ENCODE measurements at places on chromosomes 16 and 17.

- no peak for DNase-seq
These were observed 10.7 kb upstream of the HSD17B2 start for GRCh38 chr16:82024316-82024715.

- no peak for DNase-seq
These were observed 32.6 kb upstream of the PIRT start for GRCh38 chr17:10870336-10871050.

- DNase-seq, result no peak
These were observed 323.1 kb downstream of the FOXL1 start for GRCh38 chr16:86901483-86901882.

GRCh38 chr17:1744551-1745512 is 2.2 kb downstream of the SERPINF2 start:
- no peak for DNase-seq

GRCh38 chr17:46949291-46950174 is 26.6 kb downstream of the GOSR2 start:
- no peak for DNase-seq

- no peak for DNase-seq
These were observed 407.3 kb downstream of the XYLT1 start for GRCh38 chr16:17063201-17064139.

DNA sequence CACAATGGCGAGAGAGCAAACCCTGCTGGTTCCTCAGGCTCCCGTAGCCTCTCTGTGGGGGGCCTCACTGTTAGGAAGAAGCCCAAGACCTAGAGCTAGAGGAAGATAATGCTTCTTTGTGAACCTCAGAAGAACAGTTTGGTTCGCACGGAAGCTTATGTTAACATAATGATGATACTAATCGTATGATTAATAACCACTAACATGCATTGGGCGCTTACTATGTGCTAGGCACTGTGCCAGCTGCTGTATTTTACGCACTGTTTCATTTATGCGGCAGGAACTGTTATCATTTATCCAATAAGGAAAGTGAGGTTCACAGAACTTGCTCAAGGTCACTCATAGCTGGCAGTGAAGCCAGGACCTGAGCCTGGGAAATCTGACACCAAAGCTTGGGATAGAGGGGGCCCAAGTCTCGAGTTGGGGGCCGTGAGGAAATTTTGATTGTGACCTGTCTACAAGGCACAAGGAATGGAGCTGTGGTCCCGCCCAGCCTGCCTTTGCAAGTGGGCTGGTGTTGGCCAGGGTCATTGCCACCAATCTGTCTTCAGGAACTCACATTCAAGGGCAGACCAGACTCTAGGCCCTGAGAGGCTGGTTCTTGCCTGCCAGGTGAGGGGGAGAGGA is 6.8 kb downstream of the PRCD start:
- DNase-seq, result no peak

DNA sequence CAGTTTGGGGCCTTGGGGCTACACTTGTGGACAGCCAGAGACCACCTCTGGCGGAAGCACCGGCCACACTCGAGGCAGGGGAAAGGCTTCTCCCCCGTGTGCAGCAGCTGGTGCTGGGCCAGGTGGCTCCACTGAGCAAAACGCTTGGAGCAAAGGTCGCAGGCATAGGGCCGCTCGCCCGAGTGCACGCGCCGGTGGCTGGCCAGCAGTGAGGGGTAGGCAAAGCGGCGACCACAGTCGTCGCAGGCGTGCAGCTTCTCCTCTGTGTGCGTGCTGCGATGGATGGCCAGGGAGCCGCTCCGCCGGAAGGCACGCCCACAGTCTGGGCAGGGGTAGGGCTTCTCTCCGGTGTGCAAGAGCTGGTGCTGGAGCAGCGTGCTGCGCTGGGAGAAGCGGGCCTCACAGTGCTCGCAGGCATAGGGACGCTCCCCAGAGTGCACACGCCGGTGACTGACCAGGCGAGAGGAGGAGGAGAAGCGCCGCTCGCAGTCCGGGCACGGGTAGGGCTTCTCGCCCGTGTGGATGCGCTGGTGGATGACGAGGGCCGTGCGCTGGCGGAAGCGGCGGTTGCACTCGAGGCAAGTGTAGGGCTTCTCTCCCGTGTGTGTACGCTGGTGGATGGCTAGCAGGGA is 5.8 kb downstream of the ZNF689 start:
- DNase-seq, result no peak

DNA sequence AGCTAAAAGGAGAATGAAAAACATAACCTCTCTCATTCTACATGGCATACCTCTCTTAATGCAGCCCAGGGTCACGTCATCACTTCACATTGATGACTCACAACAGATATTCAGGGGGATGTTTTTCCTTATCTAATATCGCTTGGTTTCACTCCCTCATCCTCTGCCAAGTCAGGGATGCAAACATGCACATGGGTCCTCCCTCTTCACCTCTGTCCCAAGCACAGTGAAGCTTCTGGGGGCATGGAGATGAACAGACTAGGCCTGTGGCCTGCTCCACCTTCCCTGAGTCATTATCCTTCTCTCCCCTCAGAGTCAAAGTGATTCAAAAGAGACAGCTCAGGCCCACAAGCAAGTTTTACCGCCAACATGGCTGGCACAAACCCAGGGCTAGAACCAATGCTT is 2.3 kb upstream of the MT2A start:
- no peak for DNase-seq

DNA sequence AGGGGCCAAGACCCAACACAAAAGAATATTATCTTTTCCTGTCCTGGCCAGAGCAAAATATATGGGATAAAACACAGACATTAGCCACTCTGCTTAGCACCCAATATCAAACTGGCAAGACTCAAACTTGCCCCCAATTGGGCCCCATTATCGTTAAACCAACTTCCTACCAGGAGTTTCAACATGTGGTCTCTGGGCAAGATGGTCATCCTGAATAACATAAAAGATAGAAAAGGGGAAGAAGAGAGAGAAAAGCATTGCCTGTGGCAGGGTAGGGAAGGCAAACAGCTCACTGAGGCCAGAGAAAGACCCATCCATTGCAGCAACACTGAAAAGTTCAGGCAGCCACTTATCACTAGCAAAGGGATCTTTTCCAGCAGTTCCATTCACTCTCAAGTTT is 502.1 kb downstream of the KIF2B start:
- no peak for DNase-seq

GRCh38 chr16:87435372-87436224 is 43.5 kb downstream of the MAP1LC3B start:
- DNase-seq, result no peak

GRCh38 chr17:55168958-55169687 is 95.6 kb upstream of the HLF start:
- DNase-seq, result no peak

- DNase-seq, result no peak
These were observed 30.5 kb upstream of the NXPH3 start for GRCh38 chr17:49545007-49545660.

DNA sequence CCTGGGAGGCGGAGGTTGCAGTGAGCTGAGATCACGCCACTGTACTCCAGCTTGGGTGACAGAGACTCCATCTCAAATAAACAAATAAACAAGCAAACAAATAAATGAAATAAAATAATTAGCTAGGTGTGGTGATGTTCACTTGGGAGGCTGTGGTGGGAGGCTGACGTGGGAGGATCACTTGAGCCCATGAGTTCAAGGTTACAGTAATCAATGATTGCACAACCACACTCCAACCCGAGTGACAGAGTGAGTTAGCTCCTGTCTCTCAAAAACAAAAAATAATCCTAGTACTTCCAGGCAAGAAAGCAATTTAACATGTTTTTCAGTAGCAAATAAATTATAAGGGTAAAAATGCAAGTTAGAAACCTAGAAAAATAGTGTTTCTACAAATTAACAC is 26.4 kb downstream of the CFDP1 start:
- DNase-seq, result no peak

GRCh38 chr17:50584116-50584515 is 23.6 kb downstream of the CACNA1G start:
- no peak for DNase-seq

- no peak for DNase-seq
These were observed 54.9 kb upstream of the TANC2 start for GRCh38 chr17:62911114-62911513.

- DNase-seq, result no peak
These were observed 387.1 kb upstream of the TNRC6C start for GRCh38 chr17:77571155-77571981.

- no peak for DNase-seq
These were observed 347.5 kb upstream of the ASIC2 start for GRCh38 chr17:33640629-33641028.

GRCh38 chr17:2564877-2565276 is 28.6 kb upstream of the PAFAH1B1 start:
- no peak for DNase-seq

DNA sequence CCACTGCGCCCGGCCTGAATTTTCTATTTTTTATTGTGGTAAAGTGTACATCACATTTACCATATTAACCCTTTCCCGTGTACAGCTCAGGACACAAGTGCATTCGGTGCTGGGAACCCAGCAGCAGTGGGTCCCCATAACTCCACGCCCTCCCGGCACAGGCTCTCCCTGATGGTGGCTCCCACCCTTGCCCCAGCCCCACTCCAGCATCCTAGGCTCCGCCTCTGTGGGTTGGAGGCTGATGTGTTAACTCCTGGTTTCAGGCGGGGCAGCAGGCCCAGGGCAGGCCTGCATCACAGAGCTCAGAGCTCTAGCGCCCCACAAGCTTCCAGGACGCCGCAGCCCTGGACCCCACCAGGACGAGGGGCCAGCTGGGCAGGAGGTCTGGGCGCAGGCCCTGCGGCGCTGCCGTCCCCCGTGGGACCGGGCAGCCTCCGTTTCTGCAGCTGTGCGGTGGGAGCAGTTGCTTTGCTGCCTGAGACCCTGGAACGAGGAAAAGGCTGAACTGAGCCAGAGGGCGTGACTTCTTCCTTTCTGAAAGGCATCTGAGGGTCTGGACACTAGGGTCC is 19.6 kb downstream of the ZFPM1 start:
- DNase-seq, result no peak

DNA sequence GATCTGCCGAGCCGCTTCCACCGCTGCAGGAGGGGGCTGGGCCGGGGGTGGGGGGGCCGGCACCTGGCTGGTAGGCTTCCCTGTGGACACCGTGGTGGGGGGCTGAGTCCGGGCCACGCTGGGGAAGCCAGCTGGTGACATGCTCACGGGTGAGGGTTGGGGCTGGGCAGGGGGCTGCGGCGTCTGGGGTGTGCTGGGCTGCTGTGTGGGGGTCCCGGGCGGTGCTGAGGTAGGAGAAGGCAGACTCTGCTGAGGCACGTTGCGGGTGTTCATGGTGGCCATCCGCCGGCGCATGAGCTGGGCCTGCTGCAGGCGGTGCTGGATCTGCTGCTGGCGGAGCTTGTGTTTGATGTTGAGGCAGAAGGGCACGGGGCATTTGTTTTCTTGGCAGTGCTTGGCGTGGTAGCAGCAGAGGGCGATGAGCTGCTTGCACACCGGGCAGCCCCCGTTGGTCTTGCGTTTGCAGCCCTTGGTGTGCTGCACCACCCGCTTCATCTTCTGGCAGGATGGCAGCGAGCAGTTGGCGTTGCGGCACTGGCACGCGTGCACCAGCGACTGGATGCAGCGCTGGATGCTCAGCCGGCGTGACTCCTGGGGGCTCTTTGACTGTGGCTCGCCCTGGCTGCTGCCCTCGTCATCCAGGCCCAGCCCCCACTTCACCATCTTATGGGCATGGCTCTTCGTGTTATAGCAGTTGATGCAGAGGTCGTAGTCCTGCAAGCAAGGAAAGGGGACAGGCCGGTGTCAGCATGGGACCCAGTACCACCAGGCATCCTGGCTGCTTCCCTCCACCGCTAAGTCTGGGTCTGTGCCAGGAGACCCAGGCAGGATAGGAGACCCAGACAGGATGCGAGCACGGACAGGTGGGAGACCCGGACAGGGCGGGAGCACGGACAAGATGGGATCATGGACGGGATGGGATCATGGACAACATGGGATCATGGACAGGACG is 12.1 kb upstream of the TRAP1 start:
- no peak for DNase-seq

DNA sequence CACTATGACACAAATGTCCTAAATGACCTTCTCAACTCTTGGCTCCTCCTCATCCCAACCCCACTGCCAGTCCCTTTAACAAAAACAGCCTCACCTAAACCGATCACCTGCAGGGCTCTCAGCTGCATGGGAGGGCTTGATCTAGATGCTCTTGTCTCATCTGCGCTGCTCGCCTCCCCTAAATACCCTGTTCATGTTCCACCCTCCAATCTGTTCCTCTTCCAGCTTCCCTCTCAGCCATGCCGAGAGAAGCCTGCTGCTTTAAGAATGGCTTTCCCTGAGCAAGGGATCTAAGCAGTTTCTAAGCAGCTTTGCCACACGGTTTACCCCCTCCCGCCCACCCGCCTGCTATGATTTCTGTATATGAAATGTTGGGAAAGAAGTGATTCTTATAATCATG is 23.7 kb downstream of the PIPOX start:
- no peak for DNase-seq

DNA sequence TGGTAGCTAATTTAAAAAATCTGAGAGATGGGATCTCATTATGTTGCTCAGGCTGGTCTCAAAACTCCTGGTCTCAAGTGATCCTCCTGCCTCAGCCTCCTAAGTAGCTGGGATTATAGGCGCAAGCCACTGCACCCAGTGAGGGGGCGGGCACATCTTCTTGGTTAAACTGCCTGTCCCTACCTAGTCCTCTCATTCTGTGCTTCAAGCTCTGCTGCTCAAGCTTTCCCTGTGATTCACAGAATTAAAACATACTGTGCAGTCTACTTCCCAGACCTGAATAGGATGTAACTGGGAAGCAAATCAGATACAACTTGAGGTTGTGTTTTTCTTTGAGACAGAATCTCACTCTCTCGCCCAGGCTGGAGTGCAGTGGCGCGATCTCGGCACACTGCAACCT is 2.3 kb downstream of the MRPL38 start:
- no peak for DNase-seq

- no peak for DNase-seq
These were observed 48.0 kb upstream of the ACSM2B start for GRCh38 chr16:20624205-20624604.

GRCh38 chr17:70172449-70172848 is 3.1 kb downstream of the KCNJ2 start:
- DNase-seq, result no peak

GRCh38 chr16:49672753-49673152 is 183.2 kb downstream of the ZNF423 start:
- no peak for DNase-seq

Measured in NCI-H1930 (cell line).